Ammon's horn (tissue), 1 donor: ENCODE measurements at places on chromosomes 11 and 22.
A peak's percentile ranks its signal among the peaks of the same experiment; 100 is the strongest.

- DNase-seq: no peak
These were observed 11.5 kb upstream of the SPI1 start for GRCh38 chr11:47389577-47390421.

DNA sequence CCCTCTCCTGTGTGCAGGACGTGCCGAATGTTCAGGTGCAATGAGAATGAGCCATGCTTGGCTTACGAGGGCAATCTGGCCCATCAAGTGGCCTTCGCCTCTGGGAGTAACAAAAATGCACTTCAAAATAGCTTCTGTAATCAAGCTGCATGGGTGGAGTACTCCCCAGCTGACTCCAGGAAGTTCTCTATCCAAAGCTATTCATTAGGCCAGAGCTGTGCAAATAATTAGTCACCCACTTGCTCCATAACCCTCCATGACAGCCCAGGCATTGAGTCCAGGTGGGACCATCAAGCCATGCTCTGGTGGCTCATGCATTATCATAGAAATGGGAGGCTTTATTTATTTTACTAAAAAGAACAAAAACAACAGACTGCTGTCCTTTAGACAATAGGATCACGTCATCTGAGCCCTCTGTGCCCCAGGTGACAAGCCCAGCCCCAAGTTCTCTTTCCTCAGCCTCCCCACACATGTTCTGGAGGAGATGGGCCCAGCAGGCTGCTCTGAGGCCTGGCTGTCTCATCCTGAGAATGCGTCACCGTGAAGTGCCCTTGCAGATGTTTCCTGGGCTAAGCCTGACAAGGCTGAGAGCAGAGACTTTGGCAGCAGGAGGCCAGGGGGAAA is 244.7 kb downstream of the ETS1 start:
- peak; percentile 25 for DNase-seq

DNA sequence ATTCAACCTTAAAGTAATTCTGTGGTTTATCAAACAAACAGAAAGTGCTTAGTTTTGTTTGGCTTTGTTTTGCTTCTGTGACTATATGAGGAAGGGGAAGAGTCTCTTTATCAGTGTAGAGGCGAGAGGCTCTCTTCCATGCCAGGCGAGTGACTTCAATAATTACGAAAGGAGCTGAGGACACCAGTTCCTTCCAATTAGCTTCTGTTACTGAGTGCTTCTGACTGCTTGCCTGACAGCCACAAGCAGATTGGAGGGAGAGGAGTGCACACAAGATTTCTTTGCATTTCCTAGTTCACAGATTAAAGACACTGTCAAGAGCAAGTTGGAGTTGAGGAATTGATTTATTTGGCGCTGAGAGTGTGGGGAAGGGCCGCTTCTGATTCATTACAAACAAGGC is 1484.5 kb upstream of the TENM4 start:
- DNase-seq: peak; percentile 4

GRCh38 chr22:28365371-28365770 is 314.3 kb downstream of the TTC28 start:
- DNase-seq: no peak

DNA sequence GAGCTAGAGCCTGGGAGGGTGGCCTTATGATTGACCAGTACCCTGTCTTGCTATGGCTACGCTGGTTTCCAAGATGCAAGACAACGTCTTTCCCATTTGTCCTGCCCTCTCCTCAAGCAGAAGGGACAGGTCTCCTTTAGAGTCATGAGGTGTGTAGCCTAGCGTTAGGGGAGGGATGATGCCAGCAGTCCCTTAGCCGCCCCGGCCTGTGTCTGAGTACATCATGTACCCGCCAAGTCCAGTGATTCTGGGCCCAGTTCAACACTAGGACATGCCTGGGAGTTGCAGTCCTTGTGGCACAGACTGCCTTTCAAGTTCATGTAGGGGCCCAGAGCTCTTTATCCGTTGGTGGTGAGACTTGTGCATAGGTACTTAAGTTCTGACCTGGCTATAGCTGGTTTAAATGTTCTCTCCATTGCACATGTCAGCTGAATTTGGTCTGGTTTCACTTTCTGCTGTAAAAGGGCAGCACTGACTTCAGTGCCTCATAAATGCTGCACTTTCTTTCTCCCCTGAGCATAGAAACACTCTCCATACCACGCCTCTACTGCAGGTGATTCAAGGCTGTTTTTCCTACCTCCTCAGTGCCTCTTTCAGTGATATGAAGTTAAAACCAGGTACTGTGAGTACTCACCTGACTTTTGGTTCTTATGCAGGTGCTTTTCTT is 151.1 kb downstream of the METTL15 start:
- no peak for DNase-seq

DNA sequence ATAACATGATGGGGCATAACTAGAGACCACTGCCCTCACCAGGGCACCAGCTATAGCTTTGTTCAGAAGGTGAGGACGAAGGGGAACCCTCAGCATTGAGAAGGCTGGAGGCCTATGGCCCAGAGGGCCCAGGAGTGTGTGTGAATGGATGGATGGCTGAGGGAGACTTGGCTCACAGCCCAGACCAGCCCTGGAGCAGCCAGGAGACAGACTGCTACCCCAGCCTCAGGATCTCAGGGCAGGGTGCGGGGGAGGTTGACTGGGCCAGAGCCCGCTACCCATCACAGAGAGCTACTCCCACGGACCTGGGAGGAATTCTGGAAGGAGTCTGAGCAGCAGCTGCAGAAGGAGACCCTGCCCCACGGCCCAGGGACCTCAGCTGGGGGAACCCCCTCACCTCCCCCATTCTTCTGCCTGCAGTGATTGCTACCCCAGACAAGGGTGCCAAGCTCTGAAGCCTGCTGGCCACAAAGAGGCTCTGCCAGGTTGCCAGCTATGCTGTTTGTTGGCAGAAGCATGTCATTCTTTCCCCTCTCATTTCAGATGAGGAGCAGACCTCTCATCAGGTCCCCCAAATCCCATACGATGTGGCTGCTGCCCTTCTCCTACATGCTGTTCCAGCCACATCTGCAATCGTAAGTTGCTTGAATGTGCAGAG is 5.4 kb upstream of the CSDC2 start:
- DNase-seq: no peak

DNA sequence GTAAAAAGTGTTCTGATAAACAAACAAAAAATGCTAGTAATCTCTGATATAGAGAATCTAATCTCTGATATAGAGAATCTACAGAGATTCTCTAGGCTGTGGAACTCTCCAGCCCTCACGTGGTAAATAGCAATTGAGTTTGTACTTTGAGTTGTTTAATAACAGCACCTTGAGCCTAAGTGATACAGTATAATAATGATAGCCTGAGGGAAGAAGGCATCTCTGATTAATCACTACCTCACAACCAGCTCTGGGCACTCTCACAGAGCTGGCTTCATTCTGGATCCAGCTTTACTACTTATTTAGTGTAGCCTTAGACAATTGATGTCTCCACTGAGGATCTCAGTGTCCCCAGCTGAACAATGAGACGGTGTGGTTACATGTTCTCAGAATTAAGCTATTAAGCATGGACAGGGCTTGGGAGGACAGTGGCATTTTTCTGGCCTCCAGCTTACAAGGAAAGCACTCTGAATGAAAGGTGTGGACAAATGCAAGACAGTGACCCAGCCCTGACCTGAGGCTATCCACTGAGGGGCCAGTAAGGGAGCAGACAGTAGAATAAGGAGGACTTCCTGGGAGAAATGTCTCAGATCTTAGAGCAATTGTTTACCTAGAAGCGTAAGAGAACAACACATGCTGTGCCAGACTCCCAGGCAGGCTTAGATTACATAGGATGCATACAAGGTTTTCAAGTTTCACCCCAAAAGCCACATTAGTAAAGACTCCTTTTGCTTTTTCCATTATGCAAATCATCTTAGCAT is 88.7 kb upstream of the DRD2 start:
- DNase-seq: no peak

DNA sequence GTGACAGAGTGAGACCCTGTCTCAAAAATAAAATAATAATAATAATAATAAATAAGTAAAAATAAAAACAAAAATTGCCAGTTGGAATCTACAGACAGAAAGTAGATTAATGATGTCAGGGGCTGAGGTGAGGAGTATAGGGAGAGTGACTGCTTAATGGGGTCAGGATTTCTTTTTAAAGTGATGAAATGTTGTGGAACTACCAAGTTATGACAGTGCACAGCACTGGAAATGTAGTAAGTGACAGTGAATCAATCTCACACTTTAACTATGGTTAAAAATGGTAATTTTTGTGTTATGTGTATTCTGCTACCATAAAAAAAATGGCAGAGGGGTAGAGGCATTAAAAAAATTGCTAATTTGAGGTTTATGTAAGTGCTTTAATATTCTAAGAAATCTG is 87.2 kb downstream of the ATG16L2 start:
- DNase-seq: no peak

- DNase-seq: no peak
These were observed 81.3 kb upstream of the BLID start for GRCh38 chr11:122197066-122197987.

- DNase-seq: no peak
These were observed 90.9 kb downstream of the NAV2 start for GRCh38 chr11:19803506-19803998.

- DNase-seq: no peak
These were observed 838.4 kb downstream of the FAM181B start for GRCh38 chr11:81895258-81895657.

DNA sequence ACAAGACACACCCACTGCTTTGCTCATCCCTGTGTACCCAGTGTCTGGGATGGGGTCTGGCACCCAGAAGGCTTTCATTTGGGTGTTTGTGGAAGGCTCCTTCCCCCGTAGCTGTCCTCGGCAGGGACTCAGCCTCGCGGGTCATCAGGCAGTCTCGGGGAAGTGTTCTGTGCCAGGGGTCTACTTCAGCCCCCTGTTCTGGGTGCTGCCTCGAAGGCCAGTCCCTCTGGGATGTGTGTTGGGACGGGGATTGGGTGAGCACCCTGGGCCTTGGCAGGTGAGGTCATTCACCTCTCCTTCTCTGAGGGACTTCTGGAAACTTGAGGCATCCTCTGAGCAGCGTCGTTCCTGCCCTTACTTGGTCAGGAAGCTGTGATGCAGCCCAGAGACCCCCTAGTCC is 65.5 kb downstream of the RPUSD4 start:
- no peak for DNase-seq

GRCh38 chr22:31367426-31367825 is 21.3 kb upstream of the PATZ1 start:
- DNase-seq: no peak

- DNase-seq: no peak
These were observed at the start of gene OR52J3 for GRCh38 chr11:5046226-5046625. TSS of gene OR52J3 (plus strand) at chr11:5046526. CDS start at chr11:5046526, 0 bp downstream.

- DNase-seq: no peak
These were observed 125.0 kb upstream of the NARS2 start for GRCh38 chr11:78699609-78700135.

DNA sequence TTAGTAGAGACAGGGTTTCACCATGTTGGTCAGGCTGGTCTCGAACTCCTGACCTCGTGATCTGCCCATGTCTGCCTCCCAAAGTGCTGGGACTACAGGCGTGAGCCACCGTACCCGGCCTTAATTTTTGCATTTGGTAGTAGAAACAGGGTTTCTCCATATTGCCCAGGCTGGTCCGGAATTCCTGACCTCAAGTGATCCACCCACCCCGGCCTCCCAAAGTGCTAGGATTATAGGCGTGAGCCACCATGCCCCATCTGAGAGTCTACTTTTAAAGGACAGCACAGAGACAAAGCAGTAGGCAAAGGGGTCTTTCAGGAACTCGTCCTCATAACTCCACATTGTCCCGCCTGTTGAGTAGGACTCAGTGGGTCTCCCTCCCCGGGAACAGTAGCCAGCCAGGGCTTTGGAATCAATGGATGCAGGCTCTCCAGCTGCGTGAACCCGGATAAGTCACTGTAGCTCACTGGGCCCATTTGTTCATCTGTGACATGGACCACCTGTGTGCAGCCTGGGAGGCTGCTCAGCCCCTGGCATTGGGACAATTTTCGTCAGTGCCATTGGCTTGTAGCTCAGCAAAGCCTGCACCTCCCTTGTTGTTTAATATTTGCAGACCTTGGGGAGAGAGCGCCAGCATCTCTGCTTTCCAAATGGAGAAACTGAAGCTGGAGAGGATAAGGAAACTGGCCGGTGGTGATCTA is 86.1 kb downstream of the ARHGAP8 start:
- no peak for DNase-seq

DNA sequence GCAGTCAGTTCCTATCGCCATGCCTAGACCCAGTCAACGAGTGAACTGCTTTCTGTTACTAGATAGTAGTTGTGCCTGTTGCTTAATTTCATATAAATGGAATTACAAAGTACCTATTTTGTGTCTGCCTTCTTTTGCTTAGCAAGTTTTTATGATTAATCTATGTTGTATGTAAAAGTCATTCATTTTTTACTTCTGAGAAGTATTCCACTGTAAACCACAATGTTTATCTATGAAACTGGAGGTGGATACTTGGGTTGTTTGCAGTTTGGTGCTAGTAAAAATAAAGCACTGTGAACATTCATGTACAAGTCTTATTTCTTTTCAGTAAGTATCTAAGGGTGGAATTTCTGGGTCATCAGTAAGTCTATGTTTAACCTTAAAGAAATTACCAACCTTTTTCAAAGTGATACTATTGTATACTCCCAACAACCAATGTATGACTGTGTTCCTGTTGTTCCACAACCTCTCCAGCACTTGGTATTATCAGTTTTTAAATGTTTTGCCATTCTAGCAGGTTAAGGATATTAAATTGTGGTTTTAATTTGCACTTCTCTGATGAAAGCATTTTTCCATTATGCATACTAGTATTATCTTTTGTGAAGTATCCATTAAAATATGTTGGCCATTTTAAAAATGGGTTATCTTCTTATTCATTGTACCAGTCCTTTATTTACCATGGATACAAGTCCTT is 68.2 kb downstream of the DNAJC24 start:
- DNase-seq: no peak

DNA sequence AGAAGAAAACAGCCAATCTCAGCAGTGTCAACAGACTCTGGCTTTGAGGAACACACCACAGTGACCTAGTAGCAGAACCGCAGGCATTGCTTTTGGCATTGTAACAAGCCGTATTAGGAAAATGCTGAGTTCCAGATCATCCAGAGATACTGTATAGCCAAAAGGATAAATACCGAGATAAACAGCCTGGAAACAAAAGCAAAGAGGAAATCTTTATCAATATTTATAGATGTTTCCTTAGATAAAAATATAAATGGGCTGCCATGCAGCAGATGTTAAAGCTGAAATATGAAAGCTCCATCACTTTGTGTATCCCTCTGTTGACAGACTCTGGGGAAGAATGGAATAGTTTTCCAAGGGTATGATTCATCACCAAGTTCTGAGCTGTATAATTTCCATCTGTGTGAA is 98.9 kb upstream of the TP53AIP1 start:
- DNase-seq: peak; percentile 12

DNA sequence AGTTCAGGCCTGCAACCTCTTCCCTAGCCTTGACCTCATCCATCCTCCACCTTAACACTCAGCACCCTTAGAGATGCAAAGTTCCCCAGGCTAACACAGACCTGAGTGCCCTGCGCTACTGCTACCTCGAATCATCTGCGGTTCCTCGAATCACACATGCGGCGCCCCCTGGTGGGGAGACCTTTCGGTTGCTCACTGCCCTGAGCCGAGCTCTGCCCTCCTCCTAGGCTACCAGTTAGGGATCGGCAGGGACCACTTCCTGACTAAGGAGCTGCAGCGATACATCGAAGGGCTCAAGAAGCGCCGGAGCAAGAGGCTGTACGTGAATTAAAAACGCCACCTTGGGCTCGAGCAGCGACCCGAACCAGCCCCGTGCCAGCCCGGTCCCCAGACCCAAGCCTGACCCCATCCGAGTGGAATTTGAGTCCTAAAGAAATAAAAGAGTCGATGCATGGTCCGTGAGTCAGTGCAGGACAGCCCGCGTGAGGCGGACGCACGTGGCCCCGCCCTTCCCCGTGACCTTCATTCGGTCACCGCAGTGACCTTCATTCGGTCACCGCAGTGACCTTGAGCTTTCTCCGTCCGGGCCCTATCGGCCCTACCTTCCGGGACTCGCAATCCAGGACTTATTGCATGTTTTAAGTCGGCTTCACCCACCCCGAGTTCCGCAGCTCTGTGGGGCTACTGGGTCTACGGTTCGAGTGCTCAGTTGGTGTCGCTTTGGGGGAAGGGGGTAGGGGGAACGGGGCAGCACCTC is 830 bp upstream of the ESRRA start:
- peak; percentile 92 for DNase-seq
